HepG2 (cell line): ENCODE measurements at places on chromosomes 1 and 21. TPM values are rescaled to one million over a fixed set of nuclear protein-coding genes. Genes with fewer than 3 reads are reported as not detected.

The RAB7B gene
- 0.34 and 0.46 TPM in 2 replicates for total RNA-seq

The C1orf226 gene
- total RNA-seq: 4.7 and 7.2 TPM in 2 replicates

The ISG15 gene
- 54.9 and 68.4 TPM in 2 replicates for total RNA-seq

The TMEM82 gene
- 0.29 and 0.97 TPM in 2 replicates for total RNA-seq

The TENT5C gene
- 0.02 and 0.04 TPM in 2 replicates for total RNA-seq
